ENCODE measurements at places on chromosomes 6 and 20.

GRCh38 chr6:6386010-6386409 lies 65.5 kb upstream of the F13A1 start:
- no peak for DNase-seq

GRCh38 chr6:122049341-122049740 lies 350.1 kb upstream of the HSF2 start:
- no peak for DNase-seq

GRCh38 chr6:156280065-156280464 lies 497.1 kb upstream of the ARID1B start:
- no peak for DNase-seq

- DNase-seq = no peak
Measured at GRCh38 chr6:34155471-34156300, 9.8 kb upstream of the GRM4 start.

Measured in NCI-H524 (cell line).